ENCODE measurements at places on chromosomes 7 and 10. TPM values are rescaled to one million over a fixed set of nuclear protein-coding genes. Genes with fewer than 3 reads are reported as not detected.
A peak's percentile ranks its signal among the peaks of the same experiment; 100 is the strongest.

TCERG1L gene
- total RNA-seq, result 1.8 TPM

PTN gene
- total RNA-seq, result 207 TPM

DRGX gene
- not detected for total RNA-seq

LEP gene
- not detected for total RNA-seq

DNAJB9 gene
- total RNA-seq, result 26.6 TPM

- no peaks in the 10 kb centered on the region for H3K27me3 ChIP-seq
- no peak for DNase-seq
- H3K4me3 ChIP-seq, result no peak overlapping the region
- no peaks in the 10 kb centered on the region for H3K4me1 ChIP-seq
These were observed 315.3 kb upstream of the AUTS2 start for GRCh38 chr7:69282946-69283345.

DNA sequence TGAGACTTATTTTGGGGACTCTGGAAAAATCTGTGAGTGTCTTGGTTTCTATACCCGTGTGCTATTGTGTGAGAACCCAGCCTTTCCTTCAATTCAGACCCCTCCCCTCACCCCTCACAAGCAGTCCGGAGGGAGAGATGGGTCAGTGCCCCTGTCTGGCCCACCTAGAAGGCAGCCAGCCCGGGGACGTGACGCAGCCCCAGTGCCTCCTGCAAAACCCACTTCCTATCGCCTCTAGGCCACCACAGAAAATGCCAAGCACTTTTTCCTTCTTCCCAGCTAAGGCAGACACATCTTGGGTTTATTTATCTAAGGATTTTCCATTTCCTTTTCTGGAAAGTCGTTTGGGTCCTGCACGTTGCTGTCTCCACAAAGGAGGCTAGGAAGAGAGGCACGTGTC lies 11.6 kb upstream of the AQP1 start:
- DNase-seq, result no peak
- no peaks in the 10 kb centered on the region for H3K27me3 ChIP-seq
- H3K4me3 ChIP-seq, result no peak overlapping the region
- no peaks in the 10 kb centered on the region for H3K4me1 ChIP-seq

- H3K27ac ChIP-seq, result no peak overlapping the region
- peaks cover 41% of the 10 kb centered on the region for H3K27me3 ChIP-seq
- H3K36me3 ChIP-seq, result no peaks in the 10 kb centered on the region
- H3K4me3 ChIP-seq, result no peak overlapping the region
These were observed 5.8 kb upstream of the ITIH5 start for GRCh38 chr10:7672341-7673134.

- no peak for DNase-seq
- no peaks in the 10 kb centered on the region for H3K27me3 ChIP-seq
- no peaks in the 10 kb centered on the region for H3K4me1 ChIP-seq
These were observed 663.2 kb upstream of the ANKRD30A start for GRCh38 chr10:36462194-36462593.

GRCh38 chr10:34985823-34986222 lies 104.3 kb downstream of the CUL2 start:
- no peaks in the 10 kb centered on the region for H3K27me3 ChIP-seq
- peak; percentile 51 for DNase-seq
- no peaks in the 10 kb centered on the region for H3K36me3 ChIP-seq
- H3K4me3 ChIP-seq, result no peak overlapping the region
- H3K4me1 ChIP-seq, result peaks cover 9% of the 10 kb centered on the region

- no peak for DNase-seq
- H3K27ac ChIP-seq, result no peak overlapping the region
- H3K27me3 ChIP-seq, result no peaks in the 10 kb centered on the region
- H3K4me1 ChIP-seq, result no peaks in the 10 kb centered on the region
- no peaks in the 10 kb centered on the region for H3K36me3 ChIP-seq
These were observed 65.8 kb upstream of the ANTXRL start for GRCh38 chr10:46220872-46221538.

GRCh38 chr7:116630357-116630756 lies 41.6 kb upstream of the MET start:
- no peak overlapping the region for H3K27ac ChIP-seq
- H3K4me3 ChIP-seq, result no peak overlapping the region
- no peaks in the 10 kb centered on the region for H3K36me3 ChIP-seq
- H3K4me1 ChIP-seq, result no peaks in the 10 kb centered on the region

- H3K36me3 ChIP-seq, result no peaks in the 10 kb centered on the region
- H3K4me1 ChIP-seq, result no peaks in the 10 kb centered on the region
These were observed 77.0 kb upstream of the NMT2 start for GRCh38 chr10:15245530-15245929.

DNA sequence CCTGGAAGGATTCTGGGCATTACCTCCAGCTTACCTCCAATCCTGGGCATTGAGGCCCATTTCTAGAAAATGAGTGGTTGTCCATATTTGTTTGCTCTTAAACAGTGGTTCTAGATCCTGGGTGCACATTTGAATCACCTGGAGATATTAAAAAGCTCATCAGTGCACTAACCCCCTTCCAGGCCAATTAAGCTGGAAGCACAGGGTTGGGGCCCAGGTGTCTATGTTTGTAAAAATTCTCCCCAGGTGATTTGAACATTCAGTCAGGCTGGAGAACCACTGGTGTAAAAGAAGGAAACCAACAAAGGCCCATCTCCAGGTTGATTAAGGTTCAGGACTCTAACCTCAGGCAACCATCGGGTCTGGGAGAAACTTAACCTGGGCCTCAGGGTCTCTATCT lies 102.6 kb upstream of the NANOS1 start:
- H3K27ac ChIP-seq, result no peak overlapping the region
- DNase-seq, result peak; percentile 0
- H3K4me1 ChIP-seq, result no peaks in the 10 kb centered on the region
- H3K27me3 ChIP-seq, result no peaks in the 10 kb centered on the region

- peaks cover 41% of the 10 kb centered on the region for H3K4me1 ChIP-seq
- H3K27me3 ChIP-seq, result no peaks in the 10 kb centered on the region
- DNase-seq, result no peak
- H3K36me3 ChIP-seq, result no peaks in the 10 kb centered on the region
- H3K27ac ChIP-seq, result no peak overlapping the region
These were observed 106.3 kb downstream of the GRK5 start for GRCh38 chr10:119313644-119314043.

DNA sequence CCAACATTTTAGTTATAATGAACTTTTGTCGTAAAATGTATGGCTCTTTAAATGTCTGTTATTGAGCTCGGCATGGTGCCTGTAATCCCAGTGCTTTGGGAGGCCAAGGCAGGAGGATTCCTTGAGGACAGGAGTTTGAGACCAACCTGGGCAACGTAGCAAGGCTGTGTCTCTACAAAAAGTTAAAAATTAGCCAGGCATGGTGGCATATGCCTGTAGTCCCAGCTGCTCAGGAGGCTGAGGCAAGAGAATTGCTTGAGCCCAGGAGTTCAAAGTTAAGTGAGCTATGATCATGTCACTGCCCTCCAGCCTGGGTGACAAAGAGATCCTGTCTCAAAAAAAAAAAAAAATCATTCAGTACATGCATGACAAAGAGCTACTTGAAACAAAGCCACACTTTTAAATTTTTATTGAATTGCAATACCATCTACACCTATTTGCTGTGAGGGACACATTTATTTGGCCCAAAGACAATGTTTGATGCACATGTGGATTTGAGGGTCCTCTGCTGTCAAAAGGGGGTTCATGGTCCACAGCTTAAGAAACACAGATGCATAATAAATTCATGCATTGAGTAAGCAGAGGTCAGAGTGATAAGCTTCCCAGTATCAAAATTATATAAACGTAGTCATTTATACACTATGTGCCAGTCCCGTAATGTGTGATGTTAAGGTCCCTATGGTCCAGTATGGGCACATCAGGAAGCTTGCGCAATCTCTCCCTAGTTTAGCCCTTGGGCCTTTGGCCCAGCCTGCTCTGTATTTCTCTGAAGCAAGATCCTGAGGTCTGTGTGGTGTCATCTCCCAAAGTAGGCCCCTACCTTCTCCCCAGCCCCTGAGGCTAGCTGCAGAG lies 4.4 kb upstream of the MALSU1 start:
- H3K27me3 ChIP-seq, result no peaks in the 10 kb centered on the region
- no peak for DNase-seq
- no peak overlapping the region for H3K27ac ChIP-seq
- H3K4me1 ChIP-seq, result peaks cover 4% of the 10 kb centered on the region
- H3K4me3 ChIP-seq, result no peak overlapping the region

GRCh38 chr7:94313926-94314325 lies 80.8 kb upstream of the COL1A2 start:
- no peak overlapping the region for H3K27ac ChIP-seq
- H3K27me3 ChIP-seq, result no peaks in the 10 kb centered on the region
- H3K4me3 ChIP-seq, result no peak overlapping the region
- no peak for DNase-seq
- peaks cover 5% of the 10 kb centered on the region for H3K4me1 ChIP-seq

- no peak overlapping the region for H3K27ac ChIP-seq
- no peak overlapping the region for H3K4me3 ChIP-seq
- H3K27me3 ChIP-seq, result no peaks in the 10 kb centered on the region
- DNase-seq, result no peak
- no peaks in the 10 kb centered on the region for H3K4me1 ChIP-seq
These were observed 185.2 kb upstream of the VIPR2 start for GRCh38 chr7:159329818-159330378.

DNA sequence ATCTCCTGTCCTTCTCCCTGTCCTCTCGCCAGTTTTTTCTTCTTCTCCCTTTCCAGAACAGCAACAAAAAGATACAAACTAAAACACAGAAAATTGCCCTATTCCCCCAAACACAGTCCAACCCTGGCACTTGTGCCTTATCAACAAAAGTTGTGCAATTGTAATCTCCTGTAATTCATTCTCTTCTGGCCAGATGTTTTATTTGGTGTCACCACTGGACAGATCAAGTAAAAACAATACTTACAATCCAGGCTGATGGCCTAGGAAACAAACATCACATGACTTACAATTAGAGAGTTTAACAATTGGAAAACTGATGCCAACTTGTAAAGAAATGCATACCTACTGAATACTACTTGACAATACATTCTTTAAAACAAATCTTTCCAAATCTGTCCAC lies 231.6 kb downstream of the ETV1 start:
- no peak for DNase-seq
- H3K4me1 ChIP-seq, result peaks cover 15% of the 10 kb centered on the region
- H3K27me3 ChIP-seq, result no peaks in the 10 kb centered on the region
- no peak overlapping the region for H3K27ac ChIP-seq
- no peak overlapping the region for H3K4me3 ChIP-seq

- H3K4me1 ChIP-seq, result no peaks in the 10 kb centered on the region
- no peak for DNase-seq
These were observed 32.4 kb upstream of the BICC1 start for GRCh38 chr10:58480321-58480720.

DNA sequence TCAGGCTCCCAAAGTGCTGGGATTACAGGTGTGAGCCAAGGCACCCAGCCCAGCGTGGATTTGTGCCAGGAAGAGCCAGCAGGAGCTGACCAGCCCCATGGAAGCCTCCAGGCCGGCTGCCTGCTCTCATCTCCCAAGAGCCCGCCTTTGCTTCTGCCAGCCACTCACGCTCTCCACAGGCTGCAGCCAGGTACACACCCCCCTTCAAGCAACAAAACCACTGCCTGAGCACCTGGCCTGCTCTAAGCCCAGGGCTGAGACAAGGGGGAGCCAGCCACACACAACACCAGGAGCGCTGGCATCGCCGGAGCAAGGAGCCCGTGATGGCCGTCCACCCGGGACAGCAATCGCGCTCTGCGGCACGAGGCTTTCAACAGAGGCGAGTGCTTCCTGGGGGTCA lies 34.5 kb downstream of the MAD1L1 start:
- DNase-seq, result no peak
- H3K36me3 ChIP-seq, result no peaks in the 10 kb centered on the region
- H3K4me1 ChIP-seq, result peaks cover 3% of the 10 kb centered on the region
- H3K27ac ChIP-seq, result no peak overlapping the region
- H3K27me3 ChIP-seq, result no peaks in the 10 kb centered on the region
- no peak overlapping the region for H3K4me3 ChIP-seq

DNA sequence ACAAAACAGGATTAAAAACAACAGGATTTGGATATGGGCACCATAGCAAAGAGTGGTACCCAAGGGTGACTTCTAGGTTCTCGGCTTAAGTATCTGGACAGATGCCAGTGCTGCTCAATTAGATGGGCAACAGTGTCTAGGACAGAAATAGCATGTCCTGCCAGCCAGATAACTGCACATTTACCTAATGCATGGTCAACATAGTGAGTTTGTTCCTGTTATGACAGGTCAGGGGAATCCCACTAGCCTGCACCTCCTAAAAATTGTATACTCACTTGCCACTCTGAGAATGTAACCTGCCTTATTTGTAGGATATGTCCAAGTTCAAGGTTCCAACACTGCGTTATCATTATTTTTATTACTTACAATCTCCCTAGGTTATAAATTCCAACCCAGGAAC lies 471.7 kb downstream of the GRM8 start:
- no peaks in the 10 kb centered on the region for H3K4me1 ChIP-seq
- H3K27ac ChIP-seq, result no peak overlapping the region
- H3K4me3 ChIP-seq, result no peak overlapping the region
- H3K36me3 ChIP-seq, result no peaks in the 10 kb centered on the region
- no peaks in the 10 kb centered on the region for H3K27me3 ChIP-seq

DNA sequence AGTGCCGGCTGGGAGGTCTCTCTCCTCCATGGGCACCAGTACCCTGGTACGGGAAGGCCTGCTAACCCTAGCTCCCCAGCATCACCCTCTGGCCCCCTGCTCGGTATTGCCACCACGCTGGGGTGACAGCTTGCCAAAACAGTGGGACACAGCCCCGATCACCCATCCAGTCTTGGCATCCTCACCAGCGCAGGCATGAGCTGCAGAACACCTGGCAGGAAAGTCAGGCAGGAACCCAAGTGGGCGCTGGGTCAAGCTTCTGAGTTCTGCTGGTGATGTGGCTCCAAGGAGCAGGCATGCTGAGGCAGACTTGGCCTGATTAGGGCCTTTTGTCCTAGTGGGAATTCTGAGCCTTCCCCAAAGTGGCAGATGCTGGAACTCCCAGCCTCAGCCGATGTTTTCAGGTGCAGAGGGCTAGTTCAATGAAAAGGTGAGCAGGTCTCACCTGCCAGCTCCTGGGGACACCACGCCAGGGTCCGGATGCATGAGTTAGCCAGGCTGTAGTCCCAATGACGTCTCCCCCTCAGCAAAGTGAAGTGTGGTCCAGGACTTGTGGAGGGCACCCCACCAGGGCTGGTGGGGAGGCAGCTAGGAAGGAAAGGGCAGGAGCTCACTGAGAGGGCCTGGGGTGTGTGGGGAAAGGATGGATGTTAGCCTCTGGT lies 8.5 kb upstream of the ZNF22 start:
- no peak overlapping the region for H3K27ac ChIP-seq
- H3K4me3 ChIP-seq, result no peak overlapping the region
- peaks cover 36% of the 10 kb centered on the region for H3K4me1 ChIP-seq

DNA sequence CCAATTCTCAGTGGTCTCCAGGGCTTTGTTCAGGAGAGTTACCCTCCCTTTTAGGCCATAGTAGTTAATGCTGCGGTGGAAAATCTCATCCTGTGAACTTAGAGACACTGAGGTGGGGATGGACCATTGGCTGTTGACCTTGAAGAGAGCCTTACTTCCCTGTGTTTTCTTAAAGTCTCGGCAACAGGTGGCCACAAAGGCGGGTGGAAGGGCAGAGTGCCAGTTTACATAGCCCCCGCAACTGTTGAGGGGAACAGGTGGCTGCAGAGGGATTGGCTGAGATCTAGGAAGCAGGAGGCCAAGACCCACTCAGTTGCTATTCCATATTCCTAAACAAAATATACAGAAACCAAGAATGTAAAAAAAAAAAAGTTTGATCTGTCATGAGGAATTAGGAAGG lies 160.6 kb downstream of the ST7 start:
- no peak for DNase-seq
- H3K4me3 ChIP-seq, result no peak overlapping the region
- H3K4me1 ChIP-seq, result peaks cover 7% of the 10 kb centered on the region
- H3K27ac ChIP-seq, result no peak overlapping the region

All from neural progenitor cell (in vitro differentiated cells).